ENCODE measurements at places on chromosomes 11 and 22.

DNA sequence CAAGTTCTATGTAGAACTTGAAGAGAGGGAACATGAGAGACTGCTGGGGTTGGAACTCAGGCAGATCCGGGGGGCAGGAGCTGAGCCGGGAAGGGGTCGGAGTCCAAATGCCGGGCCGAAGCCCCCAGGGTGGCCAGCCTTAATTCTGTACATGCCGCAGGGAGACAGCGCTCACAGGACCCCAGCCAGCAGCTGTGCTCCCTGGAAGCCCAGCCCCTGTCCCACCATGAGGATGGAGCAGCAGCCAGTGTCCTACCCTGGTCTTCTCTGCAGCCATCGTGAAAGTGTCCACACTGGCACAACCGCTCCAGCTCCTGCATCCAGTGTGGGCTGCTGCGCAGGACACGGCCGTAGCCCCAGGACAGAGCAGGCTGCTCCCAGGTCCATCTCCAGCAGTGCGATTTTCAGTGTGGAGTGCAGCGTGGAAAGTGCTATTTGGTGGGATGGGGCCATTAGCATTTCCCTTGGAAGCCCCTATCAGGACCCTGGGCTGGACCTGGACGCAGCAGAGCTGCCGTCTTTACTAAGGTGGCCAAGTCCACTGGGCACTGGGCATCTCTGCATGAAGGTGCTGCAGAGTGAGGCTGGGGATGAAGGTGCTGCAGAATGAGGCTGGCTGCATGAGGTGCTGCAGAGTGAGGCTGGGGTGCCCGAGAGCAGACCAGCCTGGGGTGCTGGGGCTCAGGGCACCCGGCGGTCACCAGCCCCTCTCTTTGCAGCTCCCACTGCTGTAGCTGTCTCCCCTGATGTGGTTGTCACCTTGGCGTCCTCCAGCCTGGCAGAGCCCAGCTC lies 737.4 kb downstream of the BRD1 start:
- H3K27ac ChIP-seq = no peak overlapping the region
- H3K4me3 ChIP-seq = no peak overlapping the region
- DNase-seq = no peak
- no peaks in the 10 kb centered on the region for H3K36me3 ChIP-seq
- H3K4me1 ChIP-seq = no peaks in the 10 kb centered on the region
- H3K27me3 ChIP-seq = no peaks in the 10 kb centered on the region

DNA sequence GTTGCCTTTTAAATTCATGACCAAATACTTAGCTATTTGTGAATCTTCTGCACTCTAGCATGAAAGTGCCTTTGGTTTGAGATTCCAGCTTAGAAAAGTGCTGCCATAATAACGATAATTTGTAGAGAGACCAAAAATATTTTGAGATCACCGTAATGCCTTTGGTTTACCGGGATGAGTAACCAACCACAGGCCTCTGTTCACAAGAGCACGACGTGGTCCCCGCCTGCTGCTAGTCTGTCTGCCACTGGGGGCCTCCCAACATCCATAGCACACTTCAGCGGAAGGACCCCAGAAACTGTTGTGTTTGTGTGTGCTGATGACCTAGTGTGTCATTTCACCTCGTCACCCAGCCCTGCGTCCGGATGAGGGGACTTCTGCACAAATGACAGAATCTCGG lies 67.0 kb upstream of the RASSF10 start:
- no peaks in the 10 kb centered on the region for H3K27me3 ChIP-seq
- H3K27ac ChIP-seq = no peak overlapping the region
- H3K4me3 ChIP-seq = no peak overlapping the region
- no peak for DNase-seq
- no peaks in the 10 kb centered on the region for H3K4me1 ChIP-seq

DNA sequence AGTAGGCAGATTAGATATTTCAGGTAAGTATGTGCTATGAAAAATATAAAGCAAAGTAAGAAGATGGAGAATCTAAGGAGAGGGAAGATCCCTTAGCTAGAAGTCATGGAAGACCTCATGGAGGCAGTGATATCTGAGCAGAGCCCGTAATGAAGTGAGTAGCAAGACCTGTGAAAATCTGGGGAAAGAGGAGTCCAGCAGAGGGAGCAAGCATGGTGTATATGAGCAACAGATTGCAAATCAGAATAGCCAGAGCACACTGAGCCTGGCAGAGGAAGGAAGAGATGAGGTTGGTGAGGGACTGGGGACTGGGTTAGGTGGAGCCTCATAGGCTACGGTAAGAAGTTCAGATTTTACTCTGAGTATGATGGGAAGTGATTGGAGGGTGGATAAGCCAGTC lies 9.4 kb downstream of the LHFPL7 start:
- no peaks in the 10 kb centered on the region for H3K4me1 ChIP-seq
- H3K27me3 ChIP-seq = peaks cover 4% of the 10 kb centered on the region
- no peak overlapping the region for H3K27ac ChIP-seq

DNA sequence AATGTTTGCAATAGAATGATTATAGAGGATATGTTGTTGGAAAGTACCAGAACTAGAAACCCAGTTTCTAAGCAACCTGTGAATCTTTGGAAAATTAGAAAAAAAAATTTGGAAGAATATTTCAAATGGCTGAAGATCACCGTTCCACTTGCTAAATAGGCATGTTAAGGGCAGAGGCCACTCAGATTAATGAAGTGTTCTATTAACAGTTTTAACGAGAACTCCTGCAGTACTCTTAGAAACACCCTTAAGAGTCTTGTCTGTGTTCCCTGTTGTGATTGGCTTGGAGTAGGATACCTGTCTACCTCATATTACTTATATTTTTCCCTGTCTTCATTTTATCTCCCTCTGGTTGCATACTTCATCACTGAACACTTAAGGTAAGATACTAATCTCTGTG lies 4.6 kb downstream of the C11orf54 start:
- H3K36me3 ChIP-seq = peaks cover 28% of the 10 kb centered on the region
- peaks cover 7% of the 10 kb centered on the region for H3K4me1 ChIP-seq
- DNase-seq = no peak
- no peak overlapping the region for H3K4me3 ChIP-seq
- H3K27me3 ChIP-seq = no peaks in the 10 kb centered on the region

GRCh38 chr11:90428836-90429235 lies 206.0 kb upstream of the CHORDC1 start:
- H3K4me1 ChIP-seq = no peaks in the 10 kb centered on the region
- H3K4me3 ChIP-seq = no peak overlapping the region
- H3K27me3 ChIP-seq = no peaks in the 10 kb centered on the region
- no peaks in the 10 kb centered on the region for H3K36me3 ChIP-seq
- H3K27ac ChIP-seq = no peak overlapping the region

- no peak within 1 kb of the TSS for H3K4me3 ChIP-seq
- peak; percentile 13 for DNase-seq
- H3K36me3 ChIP-seq = no peaks in the 10 kb centered on the region
- H3K4me1 ChIP-seq = peaks cover 5% of the 10 kb centered on the region
- peaks cover 87% of the 10 kb centered on the region for H3K27me3 ChIP-seq
Measured at GRCh38 chr22:36816636-36817524, at the start of gene PVALB. TSS of gene PVALB (minus strand) at chr22:36817035. CDS start at chr22:36817005, 30 bp downstream.

DNA sequence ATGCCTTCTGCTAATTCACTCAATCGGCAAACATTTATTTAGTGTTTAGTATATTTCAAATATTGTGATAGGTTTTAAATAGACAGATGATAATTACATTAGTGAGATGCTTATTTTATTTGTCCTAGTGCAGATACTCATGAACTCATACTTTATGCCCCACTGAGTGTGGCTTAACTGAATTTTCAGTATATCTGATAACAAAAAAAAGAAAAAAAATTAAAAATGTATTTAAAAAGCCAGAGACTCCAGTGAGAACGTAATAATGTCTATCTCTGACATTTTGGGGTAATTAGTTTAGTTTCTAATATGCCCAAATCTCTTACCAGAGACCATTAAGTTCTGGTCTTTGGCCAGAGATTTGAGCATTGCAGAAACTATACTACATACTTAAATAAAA lies 332.6 kb upstream of the CHORDC1 start:
- H3K27ac ChIP-seq = no peak overlapping the region
- no peak overlapping the region for H3K4me3 ChIP-seq
- no peaks in the 10 kb centered on the region for H3K4me1 ChIP-seq

DNA sequence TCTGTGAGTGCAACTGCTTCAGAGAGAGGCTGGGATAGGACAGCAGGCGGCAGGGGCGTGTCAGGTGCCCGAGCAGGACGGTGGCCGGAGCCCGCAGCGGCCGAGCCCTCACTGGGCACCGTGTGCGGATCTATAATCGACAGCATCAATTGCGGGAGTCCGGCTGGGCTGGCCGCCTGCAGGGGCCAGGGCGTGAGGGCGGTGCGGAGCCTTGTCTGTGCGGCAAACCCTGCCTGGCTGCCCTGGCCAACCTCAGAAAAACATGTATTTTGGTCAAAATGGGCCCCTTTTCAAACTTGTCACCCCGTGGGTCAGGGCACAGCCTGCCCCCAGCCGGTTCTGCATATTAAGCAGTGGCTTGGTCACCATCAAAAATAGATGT lies 91.3 kb upstream of the KCNQ1OT1 start:
- no peaks in the 10 kb centered on the region for H3K36me3 ChIP-seq
- no peaks in the 10 kb centered on the region for H3K4me1 ChIP-seq
- peaks cover 23% of the 10 kb centered on the region for H3K27me3 ChIP-seq
- H3K27ac ChIP-seq = no peak overlapping the region
- no peak overlapping the region for H3K4me3 ChIP-seq

GRCh38 chr11:116842909-116843308 lies 5.5 kb upstream of the APOA1 start:
- peaks cover 38% of the 10 kb centered on the region for H3K36me3 ChIP-seq
- no peaks in the 10 kb centered on the region for H3K4me1 ChIP-seq
- H3K27me3 ChIP-seq = no peaks in the 10 kb centered on the region
- DNase-seq = no peak

DNA sequence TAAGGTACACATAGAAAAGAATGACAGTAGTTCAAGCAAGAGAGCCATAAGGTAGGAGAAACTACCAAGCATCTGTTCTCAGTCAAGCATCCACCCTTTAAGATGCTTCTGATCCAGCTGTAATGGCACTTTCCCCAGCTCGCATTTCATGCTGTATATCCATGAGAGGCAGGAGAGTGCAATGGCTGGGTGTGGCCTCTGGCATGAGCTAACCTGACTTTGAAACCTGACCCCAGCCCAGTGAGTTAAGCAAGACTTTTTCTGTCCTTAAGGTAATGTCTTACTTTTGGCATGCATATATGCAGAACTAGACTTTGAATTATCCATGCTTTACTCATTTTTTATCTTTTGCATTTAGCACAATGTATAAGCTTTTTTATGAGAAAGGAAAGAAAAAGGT lies 79.8 kb upstream of the CNTN5 start:
- no peaks in the 10 kb centered on the region for H3K36me3 ChIP-seq
- no peak overlapping the region for H3K4me3 ChIP-seq
- DNase-seq = peak; percentile 65
- no peaks in the 10 kb centered on the region for H3K4me1 ChIP-seq
- no peak overlapping the region for H3K27ac ChIP-seq

All from MCF 10A (cell line).